ENCODE measurements at places on chromosomes 1 and 21.
A peak's percentile ranks its signal among the peaks of the same experiment; 100 is the strongest.

DNA sequence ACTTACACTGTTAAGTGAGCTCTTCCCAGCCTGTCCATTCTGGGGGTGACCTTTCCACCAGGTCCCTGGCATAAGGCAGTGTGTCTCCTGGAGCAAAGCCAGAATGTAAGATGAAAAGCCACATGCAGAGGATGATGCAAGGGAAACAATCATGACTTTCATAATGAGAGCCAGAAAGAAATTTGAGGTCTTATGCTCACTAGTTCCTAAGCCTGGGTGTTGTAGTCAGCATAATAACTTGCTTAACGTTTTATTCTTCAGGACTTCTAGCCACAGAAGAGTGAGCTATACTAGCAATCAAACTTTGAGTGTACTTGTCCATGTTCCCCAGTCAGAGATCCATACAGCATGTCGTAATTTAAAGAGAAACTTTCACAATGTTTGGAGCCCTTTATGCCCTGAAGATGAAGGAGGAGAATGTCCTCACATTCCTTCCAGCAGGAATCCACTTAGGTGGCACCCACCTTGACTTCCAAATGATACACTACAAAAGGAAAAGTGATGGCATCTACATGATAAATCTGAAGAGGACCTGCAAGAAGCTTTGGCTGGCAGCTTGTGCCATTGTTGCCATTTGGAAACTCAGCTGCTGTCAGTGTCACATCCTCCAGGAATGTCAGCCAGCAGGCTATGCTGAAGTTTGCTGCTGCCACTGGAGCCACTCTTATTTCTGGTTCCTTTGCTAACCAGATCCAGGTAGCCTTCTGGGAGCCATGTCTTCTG is 60.5 kb upstream of the FOXD3 start:
- no peak for DNase-seq

GRCh38 chr1:67853704-67854103 is 20.4 kb upstream of the GNG12 start:
- DNase-seq: peak; percentile 85

GRCh38 chr1:5428351-5428750 is 563.9 kb downstream of the NPHP4 start:
- DNase-seq: no peak

DNA sequence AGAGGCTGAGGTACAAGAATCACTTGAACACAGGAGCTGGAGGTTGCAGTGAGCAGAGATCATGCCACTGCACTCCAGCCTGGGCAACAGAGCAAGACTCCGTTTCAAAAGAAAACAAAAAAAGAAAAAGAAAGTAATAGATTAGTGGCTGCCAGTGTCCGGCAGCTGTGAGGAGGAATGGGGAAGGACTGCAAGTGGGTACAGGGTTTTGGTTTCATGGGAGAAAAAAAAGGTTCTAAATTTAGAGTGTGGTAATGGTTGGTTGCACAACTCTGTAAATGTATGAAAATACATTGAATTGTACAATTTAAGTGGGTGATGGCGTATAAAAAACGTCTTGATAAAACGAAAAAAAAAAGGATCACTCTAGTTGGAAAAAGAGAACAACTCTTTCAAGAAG is 6.7 kb downstream of the TAF1A start:
- DNase-seq: no peak

DNA sequence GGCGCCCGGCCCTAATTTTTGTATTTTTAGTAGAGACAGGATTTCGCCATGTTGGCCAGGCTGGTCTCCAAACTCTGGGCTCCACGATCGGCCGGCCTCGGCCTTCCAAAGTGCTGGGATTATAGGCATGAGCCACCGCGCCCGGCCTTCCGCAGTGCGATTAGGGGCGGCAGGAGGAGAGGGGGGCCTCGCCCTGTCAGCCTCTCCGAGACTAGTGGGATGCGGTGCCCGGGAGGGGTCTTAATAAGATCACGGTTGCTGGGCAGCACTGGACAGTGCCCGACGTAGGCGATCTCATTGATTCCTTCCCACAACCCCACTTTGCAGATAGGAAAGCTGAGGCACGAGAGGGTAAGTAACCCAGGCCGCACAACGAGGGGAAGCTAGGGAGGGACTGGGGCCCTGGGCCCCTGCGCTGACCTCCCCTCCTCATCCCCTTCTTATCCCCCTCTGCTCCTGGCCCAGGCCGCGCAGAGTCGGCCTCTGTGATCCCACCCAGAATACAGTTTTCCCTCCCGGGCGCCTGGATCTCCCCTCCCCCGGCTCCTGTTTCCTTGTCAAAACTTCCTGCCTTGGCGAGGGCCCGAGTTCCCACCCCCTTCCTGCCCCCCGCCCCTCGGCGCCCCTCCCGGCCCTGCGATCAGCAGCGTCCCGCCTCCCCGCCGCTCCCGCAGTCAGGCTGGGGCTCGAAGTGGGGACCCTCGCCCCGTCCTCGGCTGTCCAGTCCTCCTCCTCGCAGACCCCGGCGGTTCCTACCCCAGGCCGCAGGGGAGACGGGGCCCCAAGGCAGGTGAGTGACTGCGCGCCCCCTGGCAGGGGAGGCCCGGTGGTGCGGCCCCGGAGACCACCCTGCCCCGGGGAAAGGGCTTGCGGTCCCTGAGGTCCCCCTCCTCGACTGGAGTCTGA is at the start of gene PEAR1:
Gene PEAR1, plus strand, starts transcription at position 671 of the 906 bp plus-strand sequence. CDS start 10,209 bp downstream, outside the sequence.
- DNase-seq: no peak

DNA sequence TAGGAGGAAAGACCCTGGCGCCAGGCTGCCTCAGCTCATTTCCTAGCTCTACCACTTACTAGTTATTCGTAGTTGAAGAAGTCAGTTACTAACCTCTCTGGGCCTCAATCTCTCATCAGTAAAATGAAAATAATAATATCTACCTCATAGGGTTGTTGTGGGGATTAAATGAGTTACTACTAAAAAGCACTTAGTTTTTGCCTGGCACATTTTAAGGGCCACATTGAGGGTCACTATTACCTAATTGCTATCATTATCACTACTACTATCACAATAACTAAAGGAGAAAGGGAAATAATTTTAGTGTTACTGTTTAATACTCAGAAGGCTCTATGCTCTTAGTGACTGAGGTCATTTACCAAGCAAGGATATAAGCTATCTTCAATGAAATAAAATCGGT is 25.0 kb downstream of the TRIT1 start:
- no peak for DNase-seq

DNA sequence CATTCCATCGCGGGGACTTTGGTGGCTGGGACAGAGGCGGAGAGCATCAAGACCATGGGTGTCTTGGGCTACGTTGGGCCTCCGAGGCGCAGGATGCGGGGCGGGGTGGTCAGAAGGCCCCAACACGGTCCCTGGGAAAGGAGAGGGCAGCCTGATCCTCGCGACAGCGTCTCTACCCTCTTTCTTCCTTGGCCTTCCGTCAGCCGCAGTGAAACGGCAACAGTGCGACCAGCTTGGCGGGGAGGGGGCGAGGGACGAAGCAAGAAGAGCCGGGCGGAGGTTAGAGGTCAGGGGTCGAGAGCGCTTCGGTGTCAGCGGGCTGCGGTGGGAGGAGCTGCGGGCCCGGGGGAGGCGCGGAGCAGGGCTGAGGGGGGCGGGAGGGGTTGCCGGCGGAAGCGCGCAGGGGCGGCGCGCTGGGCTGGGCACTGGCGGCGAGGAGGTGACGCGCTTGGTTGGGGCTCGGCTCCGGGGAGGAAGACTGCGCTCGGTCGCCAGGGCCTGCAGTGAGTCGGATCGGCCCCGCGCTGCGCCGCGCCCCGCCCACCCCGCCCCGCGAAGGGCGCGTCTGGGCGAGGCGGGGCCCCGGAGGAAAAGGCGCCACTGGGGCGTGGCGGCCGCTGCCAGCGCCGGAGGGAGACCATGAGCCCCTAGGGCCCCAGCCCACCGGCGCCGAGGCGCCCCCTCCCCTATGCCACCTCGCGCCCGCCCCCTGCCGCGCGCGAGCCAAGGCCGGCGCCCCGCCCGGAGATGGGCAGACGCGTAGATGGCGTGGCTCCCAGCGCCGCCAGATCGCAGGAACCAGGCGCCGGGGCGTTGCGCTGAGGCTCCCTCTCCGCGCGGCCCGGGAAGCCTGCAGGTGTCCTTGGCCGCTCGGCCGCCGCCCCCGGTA is at the start of gene KCNC4:
Gene KCNC4, plus strand, starts transcription at position 600 of the 889 bp plus-strand sequence. CDS start 1,186 bp downstream, outside the sequence.
- DNase-seq: peak; percentile 79

DNA sequence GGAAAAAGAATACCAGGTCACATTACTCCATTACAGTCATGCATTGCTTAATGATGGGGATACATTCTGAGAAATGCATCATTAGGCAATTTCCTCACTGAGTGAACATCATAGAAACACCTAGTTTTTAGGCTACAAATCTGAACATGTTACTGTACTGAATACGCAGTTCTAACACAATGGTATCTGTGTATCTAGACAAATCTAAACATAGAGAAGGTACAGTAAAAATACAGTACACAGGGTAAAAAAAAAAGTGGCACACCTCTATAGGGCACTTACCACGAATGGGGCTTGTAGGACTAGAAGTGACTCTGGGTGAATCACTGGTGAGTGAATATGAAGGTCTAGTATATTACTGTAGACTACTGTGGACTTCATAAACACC is 115.7 kb downstream of the AKT3 start:
- no peak for DNase-seq

GRCh38 chr1:50181027-50181663 is 72.4 kb downstream of the ELAVL4 start:
- DNase-seq: peak; percentile 2

GRCh38 chr1:223815865-223816264 is 29.9 kb downstream of the TP53BP2 start:
- DNase-seq: peak; percentile 92

- peak; percentile 77 for DNase-seq
These were observed 503.2 kb upstream of the CAMK1G start for GRCh38 chr1:209080170-209080781.

DNA sequence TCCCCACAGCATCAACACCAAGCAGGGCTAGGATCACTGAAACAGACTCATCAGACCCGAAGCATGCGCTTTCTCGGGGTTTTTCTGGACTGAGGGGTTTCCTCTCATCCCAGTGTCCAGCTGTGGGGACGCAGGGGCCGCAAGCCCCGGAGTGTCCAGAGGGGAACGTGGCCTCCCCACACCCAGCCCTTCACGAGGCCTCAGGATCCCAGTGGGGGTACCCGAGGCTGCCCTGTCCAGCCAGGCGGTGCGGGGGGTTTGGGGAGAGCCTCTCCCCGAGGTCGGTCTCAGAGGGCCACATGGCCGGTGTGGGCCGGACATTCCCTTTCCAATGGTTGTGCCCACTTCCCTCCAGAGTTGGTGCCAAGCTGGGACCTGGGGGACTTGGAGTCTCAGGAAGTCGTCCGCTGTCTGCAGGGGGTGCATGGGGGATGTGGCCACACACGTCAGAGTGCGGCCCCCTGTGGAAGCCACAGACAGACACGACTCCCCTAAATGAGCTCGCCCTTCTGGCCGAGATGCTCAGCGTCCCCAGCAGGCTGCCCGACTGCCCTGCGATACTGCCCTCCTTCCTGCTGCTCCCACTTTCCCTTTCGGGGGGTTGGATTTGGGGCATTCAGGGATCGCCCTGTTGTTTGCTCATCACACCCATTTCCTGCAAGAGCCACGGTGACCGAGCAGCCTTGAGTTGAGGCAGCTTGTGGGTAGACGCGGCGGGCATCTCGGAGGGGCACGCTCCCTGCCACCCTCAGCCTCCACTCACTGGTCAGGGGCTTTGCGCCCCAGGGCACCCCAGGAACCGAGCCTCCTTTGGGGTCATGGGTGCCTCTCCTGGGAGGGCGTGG is 4.1 kb downstream of the COL6A1 start:
- DNase-seq: no peak

- DNase-seq: no peak
These were observed 6.1 kb downstream of the TIE1 start for GRCh38 chr1:43306688-43307457.

- no peak for DNase-seq
These were observed 98.9 kb downstream of the MRPL39 start for GRCh38 chr21:25508364-25508763.

DNA sequence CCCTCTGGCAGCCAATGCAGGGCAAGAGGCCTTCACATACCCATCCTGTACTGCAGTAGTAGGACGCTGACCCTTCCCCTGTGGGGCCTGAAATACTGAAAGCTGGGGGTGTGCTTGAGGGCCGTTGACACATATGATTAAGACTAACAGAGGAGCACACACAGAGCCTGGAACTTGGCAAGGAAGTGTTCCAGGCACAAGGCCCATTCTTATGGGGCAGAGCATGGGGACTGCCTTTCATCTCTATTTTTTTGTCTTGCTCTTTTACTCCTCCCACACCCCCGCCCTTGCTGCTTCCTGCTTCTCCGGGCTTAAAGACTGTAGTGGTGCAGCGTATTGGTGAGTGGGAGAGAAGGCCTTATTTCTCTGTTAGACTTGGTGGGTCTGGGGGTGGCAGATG is 137.4 kb downstream of the BACH1 start:
- no peak for DNase-seq

GRCh38 chr1:155202198-155202597 is 5.5 kb downstream of the THBS3 start:
- DNase-seq: no peak

GRCh38 chr1:34127006-34128000 is 37.7 kb downstream of the CSMD2 start:
- DNase-seq: no peak

DNA sequence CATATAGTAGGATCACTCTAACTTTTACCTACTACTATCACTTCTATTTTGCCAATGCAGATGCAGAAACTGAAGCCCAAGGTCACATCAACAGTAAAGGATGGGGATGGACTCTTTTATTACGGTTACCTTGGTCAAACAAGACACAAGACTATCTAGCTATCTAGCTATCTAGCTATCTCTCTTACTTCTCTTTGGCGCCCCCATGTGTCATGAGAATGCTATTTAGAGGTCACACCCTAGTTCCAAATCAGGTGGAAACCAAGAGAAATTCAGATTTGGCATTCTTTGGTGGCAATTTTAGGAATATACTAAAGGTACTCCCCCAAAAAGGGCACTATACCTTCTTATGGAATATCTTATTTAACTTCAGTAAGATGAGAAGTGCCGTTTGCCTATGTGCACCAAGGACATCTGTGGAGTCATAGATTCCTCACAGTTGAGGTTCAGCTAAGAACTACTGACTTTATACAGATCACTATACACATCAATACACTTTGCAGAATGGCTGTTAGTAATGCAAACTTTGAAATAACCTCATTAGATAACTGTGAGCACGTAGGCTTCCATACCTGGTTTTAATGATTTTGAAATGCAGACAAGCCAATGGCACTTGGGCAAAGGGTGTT is 6.7 kb downstream of the ZNF648 start:
- peak; percentile 59 for DNase-seq

- DNase-seq: peak; percentile 61
These were observed 9.6 kb downstream of the EPHA10 start for GRCh38 chr1:37755290-37755689.

- no peak for DNase-seq
These were observed 62.2 kb downstream of the NOS1AP start for GRCh38 chr1:162131400-162132321.

- no peak for DNase-seq
These were observed 49.5 kb downstream of the KIAA1614 start for GRCh38 chr1:180962178-180962577.
